Right renal pelvis (tissue), 4 donors: ENCODE measurements at places on chromosomes 4 and X. TPM values are rescaled to one million over a fixed set of nuclear protein-coding genes. Genes with fewer than 3 reads are reported as not detected.

SNX25 gene
- 24.5 TPM for polyA plus RNA-seq

GRCh38 chr4:140153718-140154571, at the start of gene MAML3:
Gene MAML3, minus strand, starts transcription at chr4:140154184. Its CDS starts 857 bp downstream, at chr4:140153327.
- DNase-seq, result peak; percentile 89

- DNase-seq, result no peak
Measured at GRCh38 chrX:153828723-153829548, 1.4 kb downstream of the PDZD4 start.

RIPPLY1 gene
- polyA plus RNA-seq, result 3.7 TPM

TCEAL7 gene
- 37.9 TPM for polyA plus RNA-seq

GRCh38 chrX:37641859-37642258, 43.7 kb upstream of the XK start:
- no peak for DNase-seq

MAGEA2B gene
- not detected for polyA plus RNA-seq

DNA sequence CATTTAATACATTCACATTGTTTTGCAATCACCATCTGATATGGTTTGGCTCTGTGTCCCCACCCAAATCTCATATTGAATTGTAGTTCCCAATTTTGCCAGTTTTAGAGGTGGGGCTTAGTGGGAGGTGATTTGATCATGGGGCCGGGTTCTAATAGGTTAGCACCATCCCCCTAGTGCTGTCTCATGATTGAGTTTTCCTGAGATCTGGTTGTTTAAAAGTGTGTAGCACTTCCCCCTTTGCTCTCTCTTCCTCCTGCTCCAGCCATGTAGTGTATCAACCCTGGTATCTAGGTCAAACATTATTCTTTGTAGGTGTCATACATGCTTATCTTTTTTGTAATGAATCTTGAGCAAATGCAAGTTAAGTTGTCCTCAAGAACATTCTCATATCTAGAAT, 83.3 kb upstream of the KIT start:
- DNase-seq, result no peak

RBM47 gene
- polyA plus RNA-seq, result 98.8 TPM

DNA sequence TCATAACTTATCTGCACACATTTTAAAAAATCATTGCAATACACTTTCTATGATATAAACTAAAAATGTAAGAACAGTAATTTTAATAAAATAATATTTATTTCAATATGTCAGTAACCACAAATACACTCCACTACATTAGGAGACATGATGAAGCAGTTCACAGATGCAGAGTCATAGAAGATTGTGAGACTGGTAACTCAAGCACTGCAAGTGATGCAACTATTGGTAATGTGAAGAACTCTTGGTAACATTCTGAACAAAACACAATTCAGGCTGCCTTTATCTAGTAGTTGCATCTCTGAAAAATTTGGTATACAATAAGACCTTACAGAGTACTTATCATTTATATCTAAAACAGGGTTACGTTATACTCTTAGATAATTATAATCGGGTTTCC, 52.6 kb upstream of the LRAT start:
- no peak for DNase-seq

DNA sequence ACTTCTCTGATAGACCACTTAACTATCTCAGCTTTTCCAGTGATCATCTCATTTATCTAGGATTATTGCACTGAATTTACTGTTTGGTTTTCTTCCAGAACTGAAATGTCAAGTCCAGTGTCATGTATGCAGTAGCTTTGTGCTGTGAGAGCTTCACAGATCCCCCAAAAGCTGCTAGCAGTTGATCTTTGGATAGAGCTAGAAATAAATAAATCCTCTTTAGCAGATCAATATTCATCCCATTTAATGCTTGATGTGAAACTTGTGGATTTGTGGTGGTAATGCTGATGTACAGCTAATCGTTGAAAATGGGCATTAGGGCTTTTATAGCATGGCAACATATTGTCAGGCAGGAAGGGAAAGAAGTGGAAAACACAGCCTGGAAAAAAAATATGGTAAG, 509.6 kb upstream of the FAM241A start:
- DNase-seq, result no peak

- peak; percentile 59 for DNase-seq
Measured at GRCh38 chrX:69503782-69504625, at the start of gene NALF2. Gene NALF2, plus strand, starts transcription at chrX:69504326. Its CDS starts 957 bp downstream, at chrX:69505283.

GUF1 gene
- 25.9 TPM for polyA plus RNA-seq

- DNase-seq, result no peak
Measured at GRCh38 chrX:77446908-77447652, at the start of gene FGF16. Gene FGF16, plus strand, starts transcription at chrX:77447389. Its CDS starts 286 bp downstream, at chrX:77447675.
